Mesenteric fat pad (tissue), 1 donor: ENCODE measurements at places on chromosomes 6 and 20. TPM values are rescaled to one million over a fixed set of nuclear protein-coding genes. Genes with fewer than 3 reads are reported as not detected.

Gene SLC4A11
- 1.2 TPM for total RNA-seq

- no peak for DNase-seq
These were observed 48.5 kb downstream of the FNDC1 start for GRCh38 chr6:159217595-159218275.

GRCh38 chr6:42771741-42772100 is 10.1 kb upstream of the BICRAL start:
- DNase-seq, result no peak

GRCh38 chr6:52363228-52363867 is 1.4 kb downstream of the PAQR8 start:
- no peak for DNase-seq

DNA sequence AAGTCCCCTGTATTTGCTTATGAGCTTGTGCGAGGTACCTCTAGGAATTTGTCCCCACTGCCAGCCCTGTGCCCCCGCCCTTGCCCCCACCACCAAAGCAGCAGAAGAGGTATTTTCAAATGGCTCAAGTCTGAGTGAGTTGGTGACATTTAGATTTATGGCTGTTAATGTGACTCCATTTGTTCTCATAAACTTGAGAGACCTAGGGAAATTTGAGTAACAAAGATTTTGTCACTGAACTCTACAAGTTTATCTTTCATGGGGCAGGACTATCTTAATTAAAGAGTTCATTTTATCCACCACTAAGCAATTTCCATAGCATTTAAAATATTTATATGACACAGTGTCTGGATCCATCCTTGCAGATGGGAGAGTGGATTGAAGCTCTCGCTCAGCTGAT is 108.5 kb downstream of the PRND start:
- no peak for DNase-seq

Gene CCM2L
- 10.4 TPM for total RNA-seq

GRCh38 chr6:112038268-112038667 is 15.6 kb upstream of the CCN6 start:
- no peak for DNase-seq

Gene C2
- total RNA-seq, result 60.8 TPM

- no peak for DNase-seq
These were observed 33.8 kb upstream of the MRPS10 start for GRCh38 chr6:42251500-42251899.

- no peak for DNase-seq
These were observed 2.9 kb upstream of the OLIG3 start for GRCh38 chr6:137496909-137497720.

DNA sequence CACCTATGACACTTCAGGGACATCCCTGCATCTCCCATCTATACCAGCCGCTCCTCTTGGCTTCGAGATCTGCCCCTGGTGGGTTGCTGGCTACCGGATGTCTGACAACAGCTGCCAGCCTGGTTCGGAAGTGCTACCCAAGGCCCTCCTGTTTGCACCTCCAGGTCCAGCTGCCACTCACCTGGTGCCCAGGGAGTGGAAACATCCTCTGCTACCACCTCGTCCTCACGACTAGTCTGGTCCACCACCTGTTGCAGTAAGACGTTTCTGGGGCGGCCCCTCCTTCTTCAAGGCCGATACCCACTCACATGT is 8.3 kb upstream of the PCMTD2 start:
- DNase-seq, result no peak

Gene TRIM10
- total RNA-seq, result not detected

GRCh38 chr20:60210779-60211617 is 252.8 kb downstream of the CDH26 start:
- no peak for DNase-seq

DNA sequence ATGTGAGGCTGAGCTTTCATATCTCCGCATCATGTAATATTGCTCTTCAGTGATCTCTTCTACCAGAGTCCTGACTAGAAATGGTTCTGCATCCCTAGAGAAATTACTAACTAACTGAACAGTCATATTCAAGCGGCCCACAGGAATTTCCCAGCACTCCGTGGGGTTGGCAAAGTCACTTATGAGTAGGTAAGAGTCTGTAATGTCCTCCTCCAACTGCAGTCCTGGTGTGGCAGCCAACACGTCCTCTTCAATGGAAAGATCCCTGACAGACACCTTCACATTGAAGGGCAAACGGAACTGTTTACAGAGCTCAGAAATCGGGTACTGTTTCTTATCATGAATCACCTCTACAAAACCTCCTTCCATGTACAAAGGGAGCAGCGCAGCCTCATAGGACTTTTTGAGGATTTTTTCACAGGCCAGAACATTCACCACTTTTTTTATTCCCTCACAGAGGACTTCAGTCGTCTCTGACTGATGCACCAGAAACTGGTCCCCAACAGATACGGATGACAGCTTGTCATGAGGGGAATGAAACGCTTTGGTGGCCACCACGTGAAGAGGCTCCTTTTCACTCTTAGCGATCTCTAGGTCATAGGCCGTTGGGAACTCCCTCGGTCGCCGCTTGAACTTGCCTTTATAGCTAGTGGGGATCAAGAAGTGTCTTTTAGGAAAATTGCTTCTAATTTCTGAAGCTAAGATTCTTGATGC is 87.7 kb downstream of the THEMIS start:
- no peak for DNase-seq

Gene CABLES2
- 2.3 TPM for total RNA-seq

DNA sequence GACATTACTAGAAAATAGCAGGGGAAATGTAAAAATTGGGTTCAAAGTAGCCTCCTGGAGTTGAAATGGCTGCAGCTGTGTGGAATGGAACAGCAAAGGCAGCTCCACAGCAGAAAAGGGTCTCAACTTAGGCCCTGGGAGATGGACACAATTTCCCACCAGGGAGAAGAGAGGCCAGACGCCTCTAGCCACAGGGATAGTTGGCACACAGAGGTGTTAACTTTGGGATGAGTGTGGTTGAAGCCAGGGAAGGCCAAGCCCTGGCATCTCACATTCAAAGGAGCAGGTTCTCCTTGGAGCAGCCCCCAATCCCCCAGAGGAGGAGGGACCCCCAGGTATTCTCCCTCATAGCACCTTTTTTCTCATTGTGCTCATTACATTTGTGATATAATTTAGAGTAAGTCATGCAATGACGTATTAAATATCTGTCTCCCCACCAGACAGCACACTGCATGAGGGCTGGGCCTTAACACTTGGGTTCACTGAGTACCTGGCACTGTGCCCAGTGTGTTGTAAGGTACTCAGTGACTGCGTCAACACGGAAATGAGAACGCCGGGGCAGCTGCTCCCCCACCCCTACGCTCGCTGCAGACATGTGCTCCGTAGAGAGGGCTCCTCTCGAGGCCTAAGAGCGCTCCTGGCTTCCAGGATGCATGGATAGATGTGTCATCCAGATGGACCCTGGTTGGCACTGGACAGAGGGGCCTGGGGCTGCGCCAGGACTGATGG is 76.0 kb upstream of the CD93 start:
- peak; percentile 92 for DNase-seq

- no peak for DNase-seq
These were observed 20.7 kb upstream of the TLDC2 start for GRCh38 chr20:36855241-36855657.

Gene CNBD2
- 2.9 TPM for total RNA-seq

GRCh38 chr6:6749702-6750491 is 161.4 kb downstream of the LY86 start:
- peak; percentile 89 for DNase-seq

Gene MAN1A1
- total RNA-seq, result 147 TPM

Gene ANGPT4
- 0.42 TPM for total RNA-seq

DNA sequence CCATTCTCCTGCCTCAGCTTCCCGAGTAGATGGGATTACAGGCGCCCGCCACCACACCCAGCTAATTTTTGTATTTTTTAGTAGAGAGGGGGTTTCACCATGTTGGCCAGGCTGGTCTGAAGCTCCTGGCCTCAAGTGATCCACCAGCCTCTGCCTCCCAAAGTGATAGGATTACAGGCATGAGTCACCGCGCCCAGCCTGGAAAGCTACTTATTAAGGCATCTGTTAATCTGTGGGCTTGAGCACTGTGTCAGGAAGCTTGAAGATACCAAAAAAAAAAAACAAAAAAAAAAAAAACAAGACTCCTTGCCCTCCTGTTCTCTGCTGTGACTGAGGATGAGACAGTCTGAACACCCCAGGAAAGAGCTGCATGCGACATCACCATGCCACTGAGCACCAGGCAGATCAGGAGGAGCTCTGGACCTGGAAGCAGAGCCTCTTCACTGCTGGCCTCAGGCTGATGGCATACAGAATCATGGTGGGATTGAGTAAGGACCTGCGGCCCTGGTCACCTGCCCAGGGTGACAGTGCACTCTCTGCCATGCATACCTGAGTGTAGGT is 166.5 kb upstream of the SNX9 start:
- DNase-seq, result peak; percentile 51

Gene SDCBP2
- 7.2 TPM for total RNA-seq

DNA sequence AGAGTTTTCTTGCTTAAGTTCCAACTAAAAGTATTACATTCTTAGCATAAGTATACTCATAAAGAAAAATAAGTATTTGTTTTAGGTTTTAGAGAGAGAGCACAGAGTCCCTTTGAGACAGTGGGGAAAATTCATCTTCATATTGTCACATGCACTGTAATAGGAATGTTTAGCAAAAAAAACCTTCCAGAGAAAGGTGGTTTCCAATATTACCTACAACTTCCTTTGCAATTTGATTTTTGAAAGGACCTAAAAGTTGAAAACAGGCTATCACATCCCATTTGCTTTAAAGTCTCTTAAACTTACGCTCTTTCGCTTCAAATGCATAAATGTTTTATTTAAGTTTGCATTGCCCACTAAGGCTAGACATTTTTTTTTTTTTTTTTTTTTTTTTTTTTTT is 86.4 kb downstream of the OPRM1 start:
- no peak for DNase-seq

GRCh38 chr20:25009218-25010145 is 16.9 kb upstream of the APMAP start:
- DNase-seq, result peak; percentile 55

Gene FOXS1
- not detected for total RNA-seq

DNA sequence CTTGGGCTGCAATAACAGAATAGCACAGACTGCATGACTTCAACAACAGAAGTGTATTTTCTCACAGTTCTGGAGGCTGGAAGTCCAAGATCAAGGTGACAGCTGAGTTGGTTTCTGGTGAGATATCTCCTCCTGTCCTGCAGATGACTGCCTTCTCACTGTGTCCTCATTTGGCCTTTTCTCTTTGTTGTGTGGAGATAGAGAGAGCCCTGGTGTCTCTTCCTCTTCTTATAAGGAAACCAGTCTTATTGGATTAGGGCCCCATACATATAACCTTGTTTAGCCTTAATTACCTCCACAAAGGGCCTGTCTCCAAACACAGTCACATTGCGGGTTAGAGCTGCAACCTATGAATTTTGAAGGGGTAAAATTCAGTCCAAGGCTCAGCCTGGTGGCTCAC is 57.0 kb upstream of the BMP6 start:
- no peak for DNase-seq

Gene TREM2
- 11.0 TPM for total RNA-seq

Gene HDGFL1
- total RNA-seq, result not detected

Gene GMDS
- 10.3 TPM for total RNA-seq

Gene GMPR
- total RNA-seq, result 5.9 TPM

DNA sequence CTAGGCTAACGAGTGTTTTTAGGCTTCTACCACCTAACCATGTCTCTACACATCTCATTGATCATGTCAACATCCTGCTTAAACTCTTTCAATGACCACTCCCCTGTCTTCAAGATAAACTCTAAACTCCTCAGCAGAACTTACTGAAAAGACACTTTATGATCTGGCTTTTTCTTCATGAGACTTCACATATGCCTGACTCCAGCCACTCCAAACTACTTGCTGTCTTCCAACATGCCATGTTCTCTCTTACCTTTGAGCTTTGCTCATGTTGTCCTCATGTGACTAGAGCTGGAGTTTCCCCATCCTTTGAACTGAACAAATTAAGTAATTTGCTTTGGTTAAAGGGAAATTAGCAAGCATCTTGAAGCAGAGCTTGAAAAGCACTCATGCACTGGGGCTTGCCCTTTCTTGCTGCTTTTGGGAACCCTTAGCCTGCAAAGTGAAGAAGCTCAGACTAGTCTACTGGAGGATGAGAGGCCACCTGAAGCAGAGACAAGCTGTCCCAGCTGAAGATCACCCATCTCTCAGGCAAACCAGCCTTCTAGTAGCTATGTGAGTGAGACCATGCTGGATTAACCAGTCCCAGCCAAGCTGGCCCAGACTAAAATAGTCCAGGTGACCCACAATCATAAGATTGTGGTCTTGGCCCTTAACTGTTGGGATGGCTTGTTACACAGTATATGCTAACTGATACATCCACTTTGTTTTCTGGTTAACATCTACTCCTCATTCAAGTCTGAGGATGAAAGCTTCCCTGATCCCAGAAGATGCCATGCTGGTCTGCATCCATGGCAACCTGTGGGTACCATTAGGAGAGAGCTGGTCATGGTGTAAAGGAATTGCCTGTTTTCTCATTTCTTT is 235.8 kb downstream of the GMPR start:
- no peak for DNase-seq

Gene EEF1A1
- 8,244 TPM for total RNA-seq

Gene SLC22A7
- not detected for total RNA-seq

- no peak for DNase-seq
These were observed 231.4 kb downstream of the FOXC1 start for GRCh38 chr6:1841136-1841535.

Gene HLA-G
- not detected for total RNA-seq

Gene INSM1
- not detected for total RNA-seq
